ENCODE measurements at places on chromosomes 16 and 17. TPM values are rescaled to one million over a fixed set of nuclear protein-coding genes. Genes with fewer than 3 reads are reported as not detected.
A peak's percentile ranks its signal among the peaks of the same experiment; 100 is the strongest.

The DBF4B gene
- 3.2 TPM for total RNA-seq

GRCh38 chr17:68029512-68030215 lies 5.9 kb upstream of the KPNA2 start:
- DNase-seq = no peak

DNA sequence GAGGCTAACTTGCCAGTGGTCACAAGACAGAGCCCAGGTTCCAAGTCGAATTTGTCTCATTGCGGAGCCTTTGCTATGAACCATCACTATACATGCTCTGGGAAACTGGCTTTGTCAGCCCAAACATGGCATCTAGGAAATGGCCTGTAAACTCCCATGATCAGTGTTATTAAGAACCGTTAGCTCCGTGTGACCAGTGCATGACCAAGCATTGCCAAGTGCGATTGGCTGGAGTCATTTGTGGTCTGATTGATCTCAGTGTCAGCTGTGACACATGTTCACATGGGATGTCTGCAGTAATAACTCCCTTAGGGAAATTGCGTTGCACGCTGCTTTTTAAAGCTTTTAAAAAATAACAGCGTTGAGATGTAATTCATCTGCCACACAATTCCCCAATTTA lies 18.6 kb upstream of the CDH3 start:
- no peak for DNase-seq

DNA sequence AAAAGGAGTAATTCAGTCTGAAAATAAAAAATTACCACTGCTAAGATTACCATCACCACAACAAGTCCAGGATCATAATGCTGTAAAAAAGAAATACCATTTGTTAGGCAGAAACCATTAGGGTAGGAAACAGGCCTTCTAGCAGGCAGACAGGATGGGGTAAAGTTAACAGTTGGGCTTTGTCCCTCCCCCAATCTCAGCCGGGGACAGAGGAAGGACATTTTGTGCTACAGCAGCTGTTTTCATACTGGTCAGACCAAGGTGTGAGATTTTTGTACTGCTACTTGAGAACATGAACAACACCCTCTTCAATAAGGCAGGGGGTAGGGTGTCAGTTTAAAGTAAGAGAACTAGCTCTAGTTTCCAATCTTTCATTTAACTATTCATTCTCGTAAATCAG lies 49.2 kb upstream of the ITGA2B start:
- DNase-seq = no peak

GRCh38 chr17:59512844-59513385 lies 52.5 kb upstream of the DHX40 start:
- no peak for DNase-seq

The UNC45B gene
- not detected for total RNA-seq

- peak; percentile 51 for DNase-seq
These were observed 2.9 kb downstream of the C17orf58 start for GRCh38 chr17:67993153-67993997.

The ABCC12 gene
- total RNA-seq = 0.15 TPM

- no peak for DNase-seq
These were observed 4.8 kb downstream of the LIMD2 start for GRCh38 chr17:63694950-63695773.

GRCh38 chr17:28741358-28742349 lies 2.2 kb upstream of the TRAF4 start:
- DNase-seq = no peak

GRCh38 chr16:2852003-2852730 lies 5.8 kb downstream of the PRSS22 start:
- no peak for DNase-seq

DNA sequence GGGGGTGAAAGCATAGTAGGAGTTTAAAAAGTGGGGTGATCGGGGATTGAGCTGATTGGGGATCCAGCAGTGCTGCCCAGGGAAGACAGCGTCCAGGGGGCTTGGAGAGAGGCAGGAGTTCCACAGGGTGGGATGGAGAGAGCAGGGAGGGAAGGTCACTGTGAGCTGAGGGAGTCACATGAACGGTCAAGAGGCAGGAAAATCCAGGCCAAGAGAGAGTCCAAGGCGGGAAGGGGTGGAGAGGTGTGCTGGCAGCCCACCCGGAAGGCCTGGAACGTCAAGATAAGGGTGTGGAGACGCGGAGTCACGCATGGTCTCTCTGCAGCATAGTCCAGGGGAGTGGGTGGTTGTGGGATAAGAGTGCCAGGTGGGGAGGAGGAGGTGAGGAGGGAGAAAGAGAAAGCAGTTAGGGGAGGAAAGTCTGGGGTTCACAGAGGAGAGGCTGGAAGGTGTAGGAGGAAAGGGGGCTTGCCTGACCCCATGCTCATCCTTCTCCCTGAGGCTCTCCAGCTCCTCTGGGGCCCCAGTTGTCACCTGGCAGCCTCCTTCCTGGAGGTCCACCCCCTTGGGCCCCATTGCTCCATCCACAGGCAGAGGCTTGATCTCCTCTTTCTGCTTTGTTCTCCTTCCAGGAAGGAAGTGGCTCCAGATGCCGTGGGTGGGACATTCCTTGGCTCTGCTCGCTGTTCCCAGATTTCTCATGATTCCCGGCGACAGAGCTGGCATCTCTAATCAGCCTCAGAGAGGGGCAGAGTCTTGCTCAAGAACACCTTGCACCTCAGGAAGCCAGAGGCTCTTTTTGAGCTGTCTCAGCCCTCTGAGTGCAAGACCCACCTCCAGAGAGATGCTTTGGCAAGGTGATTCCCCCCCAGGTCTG lies 28.7 kb downstream of the CCR7 start:
- peak; percentile 60 for DNase-seq

The TP53TG3B gene
- total RNA-seq = not detected

DNA sequence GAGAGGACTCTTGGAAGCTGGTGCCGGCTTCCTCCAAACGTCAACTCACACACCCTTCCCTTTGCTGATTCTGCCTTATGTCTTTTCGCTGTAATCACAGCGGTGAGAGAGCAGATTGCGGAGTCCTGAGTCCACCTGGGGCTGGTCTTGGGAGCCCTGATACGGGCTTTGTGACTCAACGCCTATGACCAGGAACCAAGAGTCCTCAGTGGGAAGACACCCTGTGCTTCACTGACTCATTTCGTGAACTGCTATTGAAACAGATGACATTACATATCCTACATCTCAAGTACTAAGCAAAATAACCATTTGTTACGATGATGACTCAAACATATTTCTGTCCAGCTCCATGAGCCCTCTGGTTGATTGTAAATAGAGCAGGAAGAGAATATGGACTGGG lies 90.7 kb upstream of the CREBBP start:
- DNase-seq = no peak

- no peak for DNase-seq
These were observed 54.9 kb upstream of the MYH10 start for GRCh38 chr17:8685381-8685780.

The MSRB1 gene
- 12.1 TPM for total RNA-seq

DNA sequence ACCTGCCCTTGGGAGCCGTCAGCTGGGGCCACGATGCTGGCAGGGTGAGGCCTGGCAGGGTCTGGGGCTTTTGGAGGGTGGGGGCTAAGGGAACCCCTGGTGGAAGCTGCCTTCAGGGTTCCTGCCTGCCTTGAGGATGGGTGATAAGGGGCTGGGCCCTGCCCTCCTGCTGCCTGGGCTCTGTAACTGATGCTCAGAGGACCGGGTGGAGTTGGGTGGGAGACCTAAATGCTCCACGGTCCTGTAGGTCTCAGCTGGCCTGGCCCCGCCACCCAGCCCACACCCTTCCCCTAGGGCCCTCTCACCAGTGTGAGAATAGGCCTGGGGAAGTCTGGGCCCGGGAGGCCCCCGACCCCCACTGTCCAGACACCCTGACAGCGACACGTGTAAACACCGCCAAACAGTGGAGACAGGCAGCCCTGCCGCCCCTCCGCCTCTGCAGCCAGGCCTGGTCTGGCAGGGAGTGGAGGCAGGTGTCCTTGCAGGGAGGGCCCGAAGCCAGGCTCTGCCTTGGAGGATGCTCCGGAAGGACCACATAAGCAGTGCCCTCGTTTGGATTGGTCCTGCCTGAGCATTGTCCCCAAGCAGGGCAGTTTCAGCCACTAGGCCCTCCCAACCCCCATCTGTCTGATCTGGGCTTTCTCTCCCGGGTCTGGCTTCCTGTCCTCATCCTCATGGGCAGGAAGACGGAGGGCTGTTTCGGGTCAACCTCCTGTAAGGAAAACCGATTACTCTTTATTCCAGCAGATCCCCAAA lies 6.5 kb upstream of the BAHCC1 start:
- no peak for DNase-seq

DNA sequence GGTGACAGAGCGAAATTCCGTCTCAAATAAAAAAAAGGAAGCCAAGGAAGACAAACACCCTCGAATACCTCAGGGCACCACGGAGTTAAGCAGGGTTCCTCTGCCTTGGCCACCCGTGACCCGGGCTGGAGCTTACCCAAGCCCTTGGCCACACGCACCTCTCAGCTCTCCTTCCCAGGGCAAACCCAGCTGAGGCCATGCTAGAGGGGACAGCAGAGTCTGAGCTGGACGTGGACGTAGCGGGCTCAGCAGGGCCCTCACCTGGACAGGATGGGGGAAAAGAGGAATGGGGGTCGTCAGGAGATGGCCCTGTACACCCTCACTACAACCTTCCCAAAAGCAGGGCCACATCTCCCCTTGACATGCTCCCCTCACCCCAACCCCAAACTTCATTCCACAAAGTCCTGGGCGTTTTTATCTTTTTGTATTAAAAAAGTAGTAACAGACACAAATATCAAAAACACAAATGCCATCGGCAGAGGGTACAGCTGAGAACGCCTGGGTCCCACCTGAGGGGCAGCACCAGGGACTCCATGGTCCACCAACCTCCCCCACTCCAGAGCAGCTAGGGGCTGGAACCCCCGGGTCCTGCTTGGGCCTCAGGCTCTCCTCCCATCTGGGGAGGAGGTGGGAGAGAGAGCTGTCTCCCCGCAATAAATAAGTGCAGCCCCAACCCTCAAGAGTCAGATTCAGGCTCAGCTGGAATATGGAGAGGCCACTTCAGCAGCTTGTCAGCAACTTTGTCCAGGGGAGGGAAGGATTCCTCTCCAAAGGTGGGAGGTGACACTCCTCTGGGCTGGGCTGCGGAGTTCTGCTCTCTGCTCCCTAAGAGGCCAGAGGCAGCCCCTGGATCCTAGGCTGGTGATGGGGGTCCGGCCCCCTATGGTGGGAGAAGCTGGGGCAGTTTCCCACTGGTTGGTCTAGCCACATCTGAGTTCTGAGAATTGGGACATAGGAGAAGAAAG lies 11.9 kb downstream of the PER1 start:
- DNase-seq = peak; percentile 59

GRCh38 chr16:88928405-88929090 lies 48.5 kb downstream of the CBFA2T3 start:
- no peak for DNase-seq

The TUBB3 gene
- total RNA-seq = 1.8 TPM

- DNase-seq = no peak
These were observed 20.4 kb downstream of the CASKIN1 start for GRCh38 chr16:2176047-2176446.

DNA sequence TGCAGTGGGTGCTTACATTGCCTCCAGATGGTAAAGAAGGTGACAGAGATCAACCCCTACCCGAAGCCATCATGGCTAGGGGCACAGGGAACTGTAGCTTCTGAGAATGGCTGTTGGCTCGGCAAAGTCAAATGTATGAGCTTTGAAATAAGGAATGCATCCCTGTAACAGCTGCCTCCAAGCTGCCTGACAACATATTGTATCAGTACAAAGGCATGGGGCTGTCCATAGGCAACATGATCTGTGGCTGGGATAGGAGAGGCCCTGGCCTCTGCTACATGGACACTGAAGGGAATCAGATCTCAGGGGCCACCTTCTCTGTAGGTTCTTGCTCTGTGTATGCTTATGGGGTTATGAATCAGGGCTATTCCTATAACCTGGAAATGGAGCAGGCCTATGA lies 119.2 kb upstream of the NETO2 start:
- no peak for DNase-seq

The FOXN1 gene
- not detected for total RNA-seq

The AGRP gene
- not detected for total RNA-seq

The RNF43 gene
- total RNA-seq = not detected

DNA sequence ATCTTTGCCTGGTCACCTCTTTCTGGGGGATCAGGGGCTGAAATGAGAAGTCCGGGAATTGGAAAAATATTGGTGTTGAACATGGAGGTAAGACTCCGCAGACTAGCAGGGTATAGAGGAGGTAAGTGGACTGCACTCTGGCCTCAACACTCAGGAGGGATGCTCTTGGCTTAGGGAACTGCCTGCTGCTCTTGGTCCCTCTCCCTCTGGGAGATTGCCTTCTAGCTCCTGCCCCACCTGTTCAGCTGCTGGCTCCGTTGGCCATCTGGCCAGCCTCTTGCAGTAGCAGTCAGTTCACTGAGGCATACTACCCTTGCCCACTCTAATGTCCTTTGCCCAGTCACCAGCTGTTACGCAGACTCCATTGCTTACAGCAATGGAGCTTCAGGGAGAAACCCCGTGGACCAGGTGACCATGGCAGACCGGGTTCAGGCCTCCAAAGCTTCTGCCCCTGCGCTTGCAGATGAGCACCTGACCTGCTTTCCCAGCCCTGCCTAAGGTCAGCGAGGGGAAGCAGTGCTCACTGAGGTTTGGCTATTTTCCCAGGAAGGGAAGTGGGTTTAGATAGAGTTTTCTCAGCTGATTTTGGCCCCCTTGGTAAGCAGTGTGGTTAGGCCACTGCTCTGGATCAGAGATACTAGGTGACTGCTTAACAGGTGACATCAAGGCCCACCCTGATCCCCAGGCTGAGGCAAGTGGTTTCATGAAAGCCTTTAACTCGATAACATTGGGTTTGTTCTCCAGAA lies 11.9 kb downstream of the CDK5RAP3 start:
- no peak for DNase-seq

- no peak for DNase-seq
These were observed 23.3 kb upstream of the CPNE2 start for GRCh38 chr16:57069053-57069452.

The SLC52A1 gene
- 0.32 TPM for total RNA-seq

The CCDC144A gene
- 3.9 TPM for total RNA-seq

The ATF7IP2 gene
- 10.4 TPM for total RNA-seq

DNA sequence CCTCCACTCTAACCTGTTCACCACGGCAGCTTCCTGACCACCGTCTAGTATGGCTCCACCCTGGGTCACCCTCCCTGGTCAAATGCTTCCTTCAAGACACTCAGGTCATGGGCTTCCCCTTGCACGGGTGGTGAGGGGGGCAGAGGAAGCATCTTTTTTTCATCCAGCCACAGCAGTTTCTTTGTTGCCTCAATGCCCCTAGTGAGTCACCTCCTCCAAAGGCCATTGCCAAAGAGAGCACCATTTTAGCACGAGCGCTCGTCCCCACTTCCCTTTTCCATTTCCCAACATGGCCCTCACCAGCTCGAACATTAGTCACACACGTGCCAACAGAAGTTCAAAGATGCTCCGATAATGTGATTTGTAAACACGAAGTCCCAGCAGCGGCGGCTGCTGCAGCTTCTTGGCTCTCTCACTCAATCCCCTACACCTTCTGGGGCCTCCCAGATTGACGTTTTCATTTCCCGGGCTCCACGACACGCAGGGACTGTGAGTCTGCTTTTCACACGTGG lies 134.6 kb downstream of the GAS7 start:
- DNase-seq = no peak

- DNase-seq = no peak
These were observed 621 bp downstream of the SDR42E1 start for GRCh38 chr16:82010649-82011048.
